ENCODE measurements at places on chromosomes 12 and 14. TPM values are rescaled to one million over a fixed set of nuclear protein-coding genes. Genes with fewer than 3 reads are reported as not detected.
A peak's percentile ranks its signal among the peaks of the same experiment; 100 is the strongest.

GRCh38 chr14:98822917-98823316 lies 449.1 kb downstream of the BCL11B start:
- no peak for DNase-seq

GRCh38 chr12:93980711-93981110 lies 167.7 kb upstream of the PLXNC1 start:
- DNase-seq: no peak

The CMTM5 gene
- total RNA-seq: not detected

The STAC3 gene
- total RNA-seq: 2.0 TPM

The ZNF385A gene
- total RNA-seq: 5.7 TPM

DNA sequence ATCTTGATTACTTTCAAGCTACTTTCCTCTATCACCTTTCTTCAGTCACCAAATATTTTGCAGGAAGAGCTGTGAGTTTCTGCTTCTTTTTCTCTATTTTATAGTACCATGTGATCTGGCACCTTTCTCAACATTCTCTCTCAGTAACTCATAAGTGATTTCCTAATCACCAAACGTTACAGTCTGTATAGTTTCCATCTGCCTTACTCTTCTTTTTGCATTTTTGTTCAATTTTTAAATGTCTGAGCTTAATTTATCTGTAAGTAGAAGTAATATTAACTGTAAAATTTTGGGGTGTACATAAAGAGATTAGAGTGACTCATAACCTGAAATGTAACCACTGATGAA lies 422.1 kb upstream of the SYT1 start:
- no peak for DNase-seq

DNA sequence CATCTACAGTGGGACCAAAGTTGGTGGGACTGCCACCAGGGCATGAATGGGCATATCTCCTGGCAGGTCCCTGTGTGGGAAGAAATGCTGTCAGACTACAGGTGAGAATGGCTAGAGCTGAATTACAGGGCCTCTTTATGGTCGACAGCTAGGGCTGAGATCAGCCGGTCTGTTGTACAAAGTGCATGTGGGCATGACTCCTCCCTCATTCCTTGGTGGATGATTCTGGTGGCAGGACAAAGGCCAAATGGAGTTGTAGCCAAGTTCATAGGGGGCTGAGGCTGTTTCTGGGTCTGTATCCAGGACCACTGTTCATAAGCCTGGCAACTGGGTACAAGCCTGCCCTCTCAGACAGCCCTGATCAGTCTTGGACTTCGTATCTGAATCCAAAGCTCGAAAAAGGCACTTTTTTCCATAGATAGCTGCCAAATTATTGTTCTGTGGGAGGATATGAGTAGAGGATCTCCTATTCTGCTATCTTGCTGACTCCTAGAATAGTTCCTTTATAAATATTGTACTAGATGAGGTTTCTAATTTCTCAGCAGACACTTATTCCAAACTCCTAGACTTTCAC lies 460.8 kb downstream of the TMEM117 start:
- no peak for DNase-seq

DNA sequence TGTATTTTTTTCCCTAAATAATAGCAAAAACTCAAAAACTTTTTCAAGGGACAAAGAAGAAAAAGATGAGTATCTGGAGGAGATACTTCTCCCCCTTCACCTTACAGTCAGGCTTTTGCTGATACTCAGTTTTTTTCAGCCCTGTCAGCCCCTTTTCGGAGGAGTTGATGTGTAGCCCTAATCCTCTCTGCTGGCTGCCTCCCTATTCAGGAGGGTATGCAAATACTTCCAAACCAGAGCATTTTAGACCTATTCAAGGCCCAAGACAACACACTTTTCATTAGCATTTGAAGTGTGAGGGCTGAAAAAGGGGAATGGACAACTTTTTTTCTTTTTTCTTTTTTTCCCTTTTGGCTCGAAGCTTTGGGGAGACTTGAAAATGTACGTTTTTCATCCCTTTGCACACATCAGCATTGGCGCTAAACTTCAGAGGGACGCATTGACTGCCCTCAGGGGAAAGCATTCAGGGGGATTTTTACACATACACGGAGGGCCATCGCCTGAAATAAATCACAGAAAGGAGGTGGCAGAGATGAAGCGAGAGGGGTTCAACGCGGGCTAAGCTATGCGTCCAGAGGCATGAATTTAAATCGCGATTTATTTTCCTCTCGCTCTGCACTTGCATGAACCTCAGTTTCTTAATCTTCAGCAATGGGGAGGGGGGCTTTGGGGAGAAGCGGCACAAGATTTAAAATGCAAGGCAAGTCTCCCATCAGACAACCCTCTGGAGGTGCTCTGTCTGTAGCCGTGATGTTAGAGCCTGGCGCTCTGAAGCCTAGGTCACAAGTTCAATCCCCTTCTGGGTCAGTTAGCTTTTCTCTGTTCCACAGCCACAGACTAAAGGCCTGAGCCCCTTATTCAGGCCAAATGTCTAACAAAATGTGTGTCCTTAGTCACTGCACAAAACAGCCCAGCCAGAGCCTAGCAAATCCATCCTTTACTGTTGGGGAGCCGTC lies 86.3 kb downstream of the ASCL1 start:
- DNase-seq: peak; percentile 47

The FLRT2 gene
- 2.8 TPM for total RNA-seq

DNA sequence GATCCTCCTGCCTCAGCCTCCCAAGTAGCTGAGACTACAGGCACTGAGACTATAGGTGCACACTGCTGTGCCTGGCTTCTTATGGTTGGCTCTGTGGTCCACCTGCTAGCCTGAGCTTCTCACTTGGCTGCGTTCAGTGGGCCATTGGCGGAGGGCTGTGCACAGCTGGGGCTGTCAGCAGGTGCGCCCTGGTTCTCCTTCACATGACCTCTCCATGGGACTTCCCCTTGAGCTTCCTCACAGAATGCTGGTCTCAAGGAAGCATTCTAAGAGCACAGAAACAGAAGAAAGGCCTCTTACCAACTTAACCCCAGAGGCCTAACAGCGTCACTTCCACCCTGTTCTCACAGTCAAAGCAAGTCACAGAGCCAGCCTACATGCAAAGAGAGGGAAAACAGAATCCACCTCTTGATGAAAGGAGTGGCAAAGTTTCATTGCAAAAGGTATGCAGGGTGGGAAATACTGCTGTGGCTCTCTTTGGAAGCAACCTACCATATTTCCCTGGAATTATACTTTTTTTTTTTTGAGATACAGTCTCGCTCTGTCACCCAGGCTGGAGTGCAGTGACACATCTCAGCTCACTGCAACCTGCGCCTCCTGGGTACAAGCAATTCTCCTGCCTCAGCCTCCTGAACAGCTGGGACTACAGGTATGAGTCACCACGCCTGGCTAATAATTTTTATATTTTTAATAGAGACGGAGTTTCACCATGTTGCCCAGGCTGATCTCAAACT lies 9.3 kb downstream of the RILPL2 start:
- no peak for DNase-seq

GRCh38 chr12:38328306-38328895 lies 11.8 kb downstream of the ALG10B start:
- no peak for DNase-seq

- no peak for DNase-seq
Observed at GRCh38 chr12:122216445-122216844, 9.4 kb downstream of the DIABLO start.

DNA sequence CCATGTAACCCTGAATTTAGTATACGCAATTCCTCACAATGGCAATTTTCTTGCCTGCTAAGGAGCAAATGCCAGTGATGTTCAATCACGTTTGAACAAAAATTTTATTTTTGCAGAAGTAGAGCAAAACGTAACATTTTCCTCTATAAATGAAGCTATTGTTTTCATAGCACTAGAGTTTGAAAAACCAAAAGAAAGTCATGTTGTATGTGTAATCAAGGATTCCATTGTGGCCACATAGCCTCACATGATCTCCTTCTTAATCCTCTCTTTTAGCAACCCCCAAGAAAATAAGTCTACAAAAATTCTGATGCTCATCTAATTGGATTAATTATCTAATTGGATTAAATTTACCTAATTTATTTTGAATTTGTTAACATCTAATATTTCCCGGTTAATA lies 1217.4 kb upstream of the FLRT2 start:
- DNase-seq: no peak

GRCh38 chr12:50166799-50167048 lies 445 bp downstream of the CERS5 start:
- DNase-seq: no peak

- DNase-seq: no peak
Observed at GRCh38 chr14:101628975-101629374, 67.7 kb downstream of the DIO3 start.

GRCh38 chr14:94152676-94153075 lies 21.4 kb upstream of the PPP4R4 start:
- no peak for DNase-seq

DNA sequence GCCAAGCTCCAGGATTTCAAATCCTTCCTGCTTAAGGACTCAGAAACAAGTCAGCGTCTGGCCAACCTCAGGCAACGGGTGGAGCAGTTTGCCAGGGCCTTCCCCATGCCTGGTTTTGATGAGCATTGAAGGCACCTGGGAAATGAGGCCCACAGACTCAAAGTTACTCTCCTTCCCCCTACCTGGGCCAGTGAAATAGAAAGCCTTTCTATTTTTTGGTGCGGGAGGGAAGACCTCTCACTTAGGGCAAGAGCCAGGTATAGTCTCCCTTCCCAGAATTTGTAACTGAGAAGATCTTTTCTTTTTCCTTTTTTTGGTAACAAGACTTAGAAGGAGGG lies 4.7 kb downstream of the SHMT2 start:
- no peak for DNase-seq

- DNase-seq: no peak
Observed at GRCh38 chr12:77339610-77340009, 274.2 kb upstream of the E2F7 start.

GRCh38 chr14:47149326-47149725 lies 497.7 kb upstream of the RPL10L start:
- no peak for DNase-seq

DNA sequence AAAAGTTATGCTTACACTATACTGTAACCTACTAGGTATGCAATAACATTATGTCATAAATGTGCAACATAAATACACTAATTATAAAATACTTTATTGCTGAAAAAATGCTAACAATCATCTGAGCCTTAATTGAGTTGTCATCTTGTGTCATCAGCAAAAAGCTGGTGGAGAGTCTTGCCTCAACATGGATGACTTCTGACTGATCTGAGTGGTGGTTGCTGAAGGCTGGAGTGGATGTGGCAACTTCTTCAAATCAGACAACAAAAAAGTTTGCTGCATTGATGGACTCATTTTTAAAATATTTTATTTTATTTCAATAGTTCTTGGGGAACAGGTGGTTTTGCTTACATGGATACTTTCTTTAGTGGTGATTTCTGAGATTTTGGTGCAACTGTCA lies 93.9 kb upstream of the AMN1 start:
- DNase-seq: no peak

GRCh38 chr12:28390206-28390605 lies 199.9 kb downstream of the CCDC91 start:
- DNase-seq: no peak

The OR8S1 gene
- not detected for total RNA-seq

GRCh38 chr14:92513966-92514843 lies 624 bp downstream of the RIN3 start:
- DNase-seq: peak; percentile 50

DNA sequence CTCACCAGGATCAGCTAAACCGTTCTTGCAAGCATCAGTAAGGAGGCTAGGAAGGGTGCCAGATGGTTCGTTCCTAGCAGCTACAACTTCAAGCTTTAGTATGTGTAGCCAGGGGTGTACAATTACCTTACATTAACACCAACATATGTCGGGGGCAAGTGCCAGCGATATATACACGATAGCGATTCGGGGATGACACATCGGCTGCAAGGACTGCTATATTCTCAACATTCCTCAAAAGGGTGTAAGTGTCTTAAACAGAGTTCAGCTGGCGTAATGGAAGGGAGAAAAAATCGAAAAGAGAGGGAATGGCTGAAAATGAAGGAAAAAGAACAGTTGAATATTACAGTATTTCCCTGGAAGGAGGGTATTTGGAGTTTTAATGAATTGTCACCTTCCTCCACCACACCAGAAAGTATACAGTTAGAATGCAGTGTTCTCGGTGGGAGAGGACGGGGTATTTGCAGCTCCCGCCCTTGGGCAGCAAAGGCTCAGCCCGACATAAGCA lies 545 bp downstream of the LIMA1 start:
- DNase-seq: no peak

DNA sequence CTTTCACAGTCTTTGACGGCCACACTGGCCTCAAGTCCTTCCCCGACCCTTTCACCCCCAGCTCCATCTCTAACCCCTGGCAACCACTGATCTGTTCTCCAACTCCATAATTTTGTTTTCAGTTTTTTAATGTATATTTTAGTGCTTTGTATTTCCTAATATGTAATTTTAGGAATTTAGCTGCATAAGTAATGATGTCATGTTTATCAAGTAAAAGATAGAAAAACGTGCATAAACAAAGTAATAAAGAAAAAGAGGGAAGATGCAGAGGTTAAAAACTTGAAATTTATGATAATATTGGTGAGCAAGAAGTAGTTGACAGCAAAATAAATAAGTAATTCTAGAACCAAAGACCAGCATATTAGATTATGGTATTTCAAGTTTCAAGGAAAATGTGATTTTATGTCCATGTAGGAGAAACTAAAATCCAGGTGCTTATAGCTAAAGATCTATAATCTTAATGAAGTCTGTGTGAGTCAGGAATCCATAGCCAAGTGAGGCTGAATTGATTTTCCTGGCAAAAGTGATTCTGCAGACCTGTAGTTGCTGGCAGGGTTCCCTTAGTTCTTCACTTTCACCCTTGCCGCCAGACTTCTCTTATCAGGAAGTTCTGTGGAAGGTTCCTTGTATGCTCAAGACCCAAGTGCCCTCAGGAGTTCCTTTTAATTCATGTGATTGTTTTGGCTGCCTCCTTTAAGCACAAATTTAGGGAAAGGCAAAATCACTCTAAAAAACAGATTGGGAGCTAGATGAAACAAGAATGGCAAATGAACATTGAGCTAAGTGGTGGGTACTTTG lies 24.4 kb downstream of the FBXW8 start:
- no peak for DNase-seq

DNA sequence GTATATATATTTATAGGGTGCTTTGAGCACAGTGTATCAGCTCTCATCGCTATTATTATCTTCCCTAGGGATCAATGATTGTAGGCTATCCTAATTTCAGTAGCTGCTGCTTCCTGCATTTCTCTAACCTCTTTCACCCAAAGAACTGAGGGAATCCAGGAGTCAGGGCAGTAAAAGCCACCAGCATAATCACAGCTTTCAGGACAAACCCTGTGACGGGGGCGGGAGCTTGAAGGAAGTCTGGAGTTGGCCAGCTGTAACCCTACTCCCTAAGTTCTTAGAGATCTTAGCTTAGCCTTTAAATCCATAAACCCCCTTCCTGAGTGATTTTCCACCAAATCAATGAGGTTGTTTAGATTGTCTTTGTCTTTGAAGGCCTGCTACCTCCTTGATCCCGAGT lies 33.7 kb downstream of the FLVCR2 start:
- DNase-seq: no peak

GRCh38 chr12:109671502-109671901 lies 42.1 kb upstream of the FAM222A start:
- DNase-seq: no peak

DNA sequence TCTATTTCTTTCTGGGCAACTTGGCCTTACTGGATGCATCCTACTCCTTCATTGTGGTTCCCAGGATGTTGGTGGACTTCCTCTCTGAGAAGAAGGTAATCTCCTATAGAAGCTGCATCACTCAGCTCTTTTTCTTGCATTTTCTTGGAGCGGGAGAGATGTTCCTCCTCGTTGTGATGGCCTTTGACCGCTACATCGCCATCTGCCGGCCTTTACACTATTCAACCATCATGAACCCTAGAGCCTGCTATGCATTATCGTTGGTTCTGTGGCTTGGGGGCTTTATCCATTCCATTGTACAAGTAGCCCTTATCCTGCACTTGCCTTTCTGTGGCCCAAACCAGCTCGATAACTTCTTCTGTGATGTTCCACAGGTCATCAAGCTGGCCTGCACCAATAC lies 5.3 kb downstream of the OR4N5 start:
- DNase-seq: no peak
